ENCODE measurements at places on chromosomes 1 and 21.

GRCh38 chr21:27034796-27035195 is 67.9 kb upstream of the ADAMTS5 start:
- DNase-seq = no peak

DNA sequence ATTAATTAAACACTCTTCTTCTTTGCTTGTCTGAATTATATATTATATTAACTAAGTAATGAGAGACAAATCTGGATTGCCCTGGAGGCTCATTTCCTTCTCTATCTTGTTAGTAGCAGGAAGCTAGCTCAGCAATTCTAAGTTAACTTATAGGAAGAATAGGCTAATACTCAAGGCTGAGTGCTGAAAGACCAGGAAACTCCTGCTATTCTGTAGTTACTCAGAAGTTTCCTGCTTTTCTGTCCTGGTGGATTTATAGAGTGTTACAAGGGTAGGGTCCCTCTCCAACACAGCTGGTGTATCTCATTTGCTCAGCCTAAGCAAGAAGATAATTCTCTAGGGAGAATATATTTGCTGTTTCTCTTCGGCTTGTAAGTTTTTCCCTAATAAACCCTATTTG is 29.2 kb downstream of the HSPA13 start:
- no peak for DNase-seq

DNA sequence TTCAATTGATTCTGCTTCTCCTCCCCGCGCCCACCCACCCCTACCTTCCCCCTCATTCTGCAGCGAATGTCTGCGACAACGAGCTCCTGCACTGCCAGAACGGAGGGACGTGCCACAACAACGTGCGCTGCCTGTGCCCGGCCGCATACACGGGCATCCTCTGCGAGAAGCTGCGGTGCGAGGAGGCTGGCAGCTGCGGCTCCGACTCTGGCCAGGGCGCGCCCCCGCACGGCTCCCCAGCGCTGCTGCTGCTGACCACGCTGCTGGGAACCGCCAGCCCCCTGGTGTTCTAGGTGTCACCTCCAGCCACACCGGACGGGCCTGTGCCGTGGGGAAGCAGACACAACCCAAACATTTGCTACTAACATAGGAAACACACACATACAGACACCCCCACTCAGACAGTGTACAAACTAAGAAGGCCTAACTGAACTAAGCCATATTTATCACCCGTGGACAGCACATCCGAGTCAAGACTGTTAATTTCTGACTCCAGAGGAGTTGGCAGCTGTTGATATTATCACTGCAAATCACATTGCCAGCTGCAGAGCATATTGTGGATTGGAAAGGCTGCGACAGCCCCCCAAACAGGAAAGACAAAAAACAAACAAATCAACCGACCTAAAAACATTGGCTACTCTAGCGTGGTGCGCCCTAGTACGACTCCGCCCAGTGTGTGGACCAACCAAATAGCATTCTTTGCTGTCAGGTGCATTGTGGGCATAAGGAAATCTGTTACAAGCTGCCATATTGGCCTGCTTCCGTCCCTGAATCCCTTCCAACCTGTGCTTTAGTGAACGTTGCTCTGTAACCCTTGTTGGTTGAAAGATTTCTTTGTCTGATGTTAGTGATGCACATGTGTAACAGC is 339.9 kb downstream of the NTNG1 start:
- no peak for DNase-seq

- no peak for DNase-seq
These were observed 78.3 kb downstream of the ATP1B1 start for GRCh38 chr1:169184812-169185211.

DNA sequence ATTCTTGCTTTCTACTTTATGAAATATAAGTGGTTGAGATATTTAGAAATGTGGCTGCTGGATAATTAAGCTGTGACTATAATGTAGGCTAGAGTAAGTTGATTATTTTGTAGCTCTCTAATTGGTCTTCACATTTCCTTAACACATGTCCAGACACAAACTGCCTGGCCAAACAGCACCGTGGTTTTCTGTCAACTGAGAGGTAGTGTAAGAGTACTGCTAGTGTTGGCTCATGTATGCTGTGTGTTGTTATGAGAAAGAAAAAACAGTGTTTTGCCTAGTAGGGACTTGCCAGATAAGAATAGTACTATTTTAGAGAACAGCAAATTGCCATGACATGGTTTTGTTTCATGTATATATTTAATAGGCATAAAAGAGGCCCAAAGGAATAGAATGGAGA is 37.1 kb downstream of the TMED5 start:
- no peak for DNase-seq
